LHCN-M2 (cell line): ENCODE measurements at places on chromosomes 13 and 19. TPM values are rescaled to one million over a fixed set of nuclear protein-coding genes. Genes with fewer than 3 reads are reported as not detected.

OVOL3 gene
- total RNA-seq = not detected in 2 replicates

MCEMP1 gene
- not detected in 2 replicates for total RNA-seq

ZNF443 gene
- 3.5 and 4.5 TPM in 2 replicates for total RNA-seq

CEACAM4 gene
- total RNA-seq = not detected in 2 replicates

ZIC5 gene
- total RNA-seq = not detected in 2 replicates

LYPD3 gene
- 0.17 TPM in 1 of 2 replicates, not detected in the other for total RNA-seq

CCL25 gene
- not detected in 2 replicates for total RNA-seq

NDFIP2 gene
- total RNA-seq = 39.7 and 44.1 TPM in 2 replicates
